ENCODE measurements at places on chromosomes 4 and X.
A peak's percentile ranks its signal among the peaks of the same experiment; 100 is the strongest.

GRCh38 chrX:25742334-25742733, 395.8 kb upstream of the MAGEB18 start:
- DNase-seq, result no peak

DNA sequence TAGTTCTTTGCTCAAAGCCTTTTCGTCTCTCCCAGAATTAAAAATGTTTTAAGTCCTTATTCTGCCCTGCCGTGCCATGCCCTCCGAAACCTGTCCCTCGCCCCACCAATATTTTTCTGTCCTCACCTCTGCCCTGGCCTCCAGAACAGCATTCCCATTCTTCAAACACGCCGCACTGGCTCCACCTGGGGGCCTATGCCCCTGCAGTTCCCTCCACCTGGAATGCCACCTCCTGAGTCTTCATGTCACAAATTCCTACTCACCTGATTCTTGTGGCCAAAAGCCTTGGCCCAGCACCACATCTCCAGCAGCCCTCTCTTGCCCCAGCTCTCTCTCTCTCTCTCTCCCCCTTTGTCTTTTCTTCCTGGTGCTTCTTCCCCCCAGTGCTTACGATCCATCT, 91.6 kb downstream of the APBB2 start:
- no peak for DNase-seq

GRCh38 chr4:144338148-144338547, 197.6 kb upstream of the GYPA start:
- no peak for DNase-seq

GRCh38 chr4:81405900-81406401, 65.8 kb downstream of the RASGEF1B start:
- DNase-seq, result peak; percentile 57

DNA sequence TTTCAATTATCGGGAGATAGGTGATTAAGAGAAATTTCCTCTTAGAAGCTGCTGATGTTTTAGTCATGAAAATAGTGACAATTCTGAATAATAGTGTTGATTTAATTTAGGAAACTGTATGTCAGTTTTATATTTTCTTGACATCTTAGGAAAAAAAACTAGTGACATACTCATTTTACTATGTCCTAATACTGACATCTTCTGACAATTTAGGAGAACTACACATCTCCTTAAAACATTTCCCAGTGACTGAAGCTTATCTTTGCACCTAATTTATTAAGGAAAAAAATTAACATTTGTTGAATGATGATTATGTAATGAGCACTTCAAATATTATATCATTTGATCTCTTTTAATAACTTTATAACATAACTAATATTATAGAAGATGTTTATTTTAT, 42.0 kb upstream of the RBMXL3 start:
- DNase-seq, result peak; percentile 1

- DNase-seq, result no peak
Measured at GRCh38 chr4:84708406-84709135, 125.6 kb downstream of the CDS1 start.

GRCh38 chr4:114860786-114861185, 252.6 kb downstream of the NDST4 start:
- DNase-seq, result no peak

DNA sequence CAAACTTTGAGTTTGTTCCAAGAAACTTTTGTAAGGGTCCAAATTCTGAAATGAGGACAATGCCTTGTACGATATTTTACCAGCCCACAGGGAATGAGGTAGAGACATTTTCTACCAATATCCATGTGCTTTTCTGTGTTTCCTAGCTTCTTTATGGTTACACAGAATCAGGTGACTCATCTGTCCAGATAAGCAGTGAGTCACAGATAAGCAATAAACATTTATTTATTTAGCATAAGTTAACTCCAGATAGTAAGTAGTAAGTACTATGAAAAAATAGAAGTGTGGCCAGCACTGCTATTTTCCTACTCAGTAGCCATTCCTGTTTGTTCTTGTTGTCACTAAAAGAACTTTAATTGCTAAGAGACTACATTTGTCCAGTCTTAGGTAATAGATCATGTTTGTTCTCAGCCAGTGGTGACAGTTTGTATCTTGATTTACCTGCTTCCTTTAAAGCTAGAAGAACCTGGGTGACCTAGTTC, 7.4 kb downstream of the AFF1 start:
- no peak for DNase-seq

DNA sequence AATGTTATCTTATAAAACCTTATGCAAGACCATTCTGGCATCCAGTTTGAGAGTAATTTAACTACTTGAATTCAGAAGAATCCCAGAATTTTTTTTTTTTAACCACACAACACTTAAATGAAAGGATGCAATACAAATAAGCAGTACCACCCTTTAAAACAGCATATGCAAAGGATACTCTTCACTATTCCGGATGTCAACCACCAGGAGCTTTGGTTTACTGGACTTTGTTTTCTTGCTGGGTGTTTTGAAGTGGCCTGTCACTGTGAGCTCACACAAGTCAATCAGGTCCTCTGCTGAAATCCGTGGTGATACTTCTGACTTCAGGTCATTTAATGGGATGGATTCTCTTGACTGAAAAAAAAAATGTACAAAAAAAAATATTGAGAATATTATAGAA, 200.0 kb downstream of the TBCK start:
- no peak for DNase-seq

GRCh38 chrX:3550160-3550751, 163.2 kb downstream of the PRKX start:
- DNase-seq, result peak; percentile 4

GRCh38 chrX:40007131-40007755, 90.5 kb downstream of the BCOR start:
- DNase-seq, result no peak

DNA sequence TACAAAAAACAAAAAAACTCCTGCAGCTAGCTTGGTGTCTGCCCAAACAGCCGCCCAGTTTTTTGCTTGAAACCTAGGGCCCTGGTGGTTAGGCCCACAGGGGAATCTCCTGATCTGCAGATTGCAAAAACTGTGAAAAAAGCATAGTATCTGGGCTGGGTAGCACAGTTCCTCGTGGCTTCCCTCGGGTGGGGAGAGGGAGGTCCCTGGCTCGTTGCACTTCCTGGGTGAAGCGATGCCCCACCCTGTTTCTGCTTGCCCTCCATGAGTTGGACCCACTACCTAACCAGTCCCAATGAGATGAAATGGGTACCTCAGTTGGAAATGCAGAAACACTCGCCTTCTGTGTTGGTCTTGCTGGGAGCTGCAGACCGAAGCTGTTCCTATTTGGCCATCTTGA, 18.6 kb upstream of the BRWD3 start:
- no peak for DNase-seq

DNA sequence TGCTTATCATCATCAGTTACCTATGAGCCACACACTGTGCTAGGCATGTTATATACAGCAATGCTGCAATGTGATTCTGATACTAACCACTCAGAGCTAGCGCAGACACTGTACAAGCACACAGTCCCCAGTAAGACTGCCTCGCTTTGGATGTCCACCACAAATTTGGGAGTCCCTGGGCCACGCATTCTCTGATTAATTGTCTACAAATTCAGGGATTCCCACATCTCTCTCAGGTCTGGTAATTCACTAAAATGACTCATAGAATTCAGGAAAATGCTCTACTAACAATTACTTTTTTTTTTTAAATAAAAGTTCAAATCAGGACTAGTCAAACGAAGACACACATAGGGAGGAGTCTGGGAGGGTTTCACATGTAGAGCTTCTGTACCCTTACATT, 652.1 kb upstream of the AADAT start:
- no peak for DNase-seq

DNA sequence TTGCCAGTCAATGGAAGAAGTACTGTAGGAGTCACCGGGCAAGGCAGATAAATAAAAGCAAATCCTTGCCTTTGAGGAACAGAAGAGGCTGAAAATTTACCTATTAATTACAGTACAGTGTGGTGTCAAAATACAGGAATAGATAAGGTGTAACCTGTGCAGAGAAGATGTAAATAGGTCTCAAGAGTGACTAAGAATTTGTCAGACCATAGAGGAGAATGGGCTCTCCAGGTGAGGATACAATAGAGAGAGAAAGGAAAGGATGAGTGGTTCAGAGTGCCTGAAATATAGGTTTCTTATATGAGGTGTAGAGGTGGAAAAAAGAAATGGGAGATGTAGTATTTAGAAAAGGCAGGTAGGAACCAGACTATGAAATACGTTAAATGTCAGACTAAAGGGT, 801 bp upstream of the ZC4H2 start:
- DNase-seq, result no peak

DNA sequence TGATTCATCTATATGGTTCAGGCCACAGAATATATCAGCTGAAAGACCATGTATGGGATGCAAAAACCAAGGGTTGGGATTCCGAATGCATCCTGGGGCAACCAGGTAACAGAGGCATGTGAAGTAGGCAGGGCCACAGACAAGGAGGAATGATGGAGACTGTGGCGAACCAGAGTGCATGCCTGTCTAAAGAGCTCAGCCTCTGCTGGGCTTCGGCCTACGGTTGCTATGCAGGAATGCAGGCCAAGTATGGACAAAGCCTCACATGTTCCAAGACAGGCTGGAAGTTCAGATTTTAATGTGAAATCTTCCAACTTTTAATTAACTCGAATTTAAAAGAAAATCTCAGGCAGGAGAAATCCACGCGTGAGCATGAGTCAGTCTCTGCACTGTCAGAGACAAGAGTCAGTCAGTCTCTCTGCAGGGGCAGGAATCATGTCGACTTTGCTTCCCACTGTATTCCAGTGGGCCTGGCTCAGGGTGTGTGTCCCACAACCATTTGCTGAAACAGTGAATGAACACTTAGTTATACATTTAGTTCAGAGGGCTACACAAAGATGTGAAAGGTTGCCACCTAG, 344.4 kb downstream of the UNC5C start:
- DNase-seq, result no peak

DNA sequence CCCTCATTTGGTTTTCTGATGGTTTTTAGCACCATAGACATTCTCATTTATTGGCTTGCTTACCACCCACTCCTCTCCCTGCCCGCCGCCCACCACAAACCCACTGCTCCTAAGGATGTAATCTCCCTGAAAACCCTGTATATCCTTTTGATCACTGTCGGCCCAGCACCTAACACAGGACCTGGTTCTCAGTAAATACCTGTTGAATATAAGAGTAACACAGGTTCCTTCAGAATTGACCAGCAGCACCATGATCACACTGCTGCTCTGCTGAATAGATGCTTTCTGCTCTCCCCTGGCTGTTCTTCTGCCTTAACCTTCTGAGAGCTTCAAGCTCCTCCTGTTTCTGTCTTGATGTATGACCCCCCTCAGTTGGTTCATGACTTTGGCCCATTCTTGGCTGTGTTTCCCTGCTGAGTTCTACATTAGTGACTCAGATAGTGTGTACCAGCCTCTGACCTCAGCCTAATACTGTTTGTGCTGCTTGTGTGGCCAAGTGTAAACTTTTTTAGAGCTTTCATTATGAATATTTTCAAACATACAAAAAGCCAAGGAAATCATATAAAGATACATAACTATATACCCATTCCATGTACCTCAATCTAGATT, 265.3 kb downstream of the FRMPD4 start:
- no peak for DNase-seq

DNA sequence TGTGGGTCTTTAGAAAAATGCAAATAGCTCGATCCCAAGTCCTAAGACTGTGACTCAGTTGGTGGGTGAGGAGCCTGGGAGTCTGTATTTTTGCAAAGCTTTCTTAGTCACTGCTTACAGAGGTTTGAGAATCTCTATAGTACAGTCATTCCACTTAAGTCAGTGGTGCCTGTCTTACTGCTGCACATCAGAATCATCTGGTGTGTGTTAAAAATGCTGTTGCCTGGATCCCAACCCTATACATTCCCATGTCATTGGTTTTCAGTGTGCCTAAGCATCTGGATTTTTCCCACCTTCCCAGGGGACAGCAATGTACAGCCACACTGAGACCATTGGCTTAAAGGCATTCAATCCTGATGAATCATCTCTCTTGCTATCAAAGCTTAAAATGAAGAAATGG, 21.0 kb upstream of the GEMIN8 start:
- no peak for DNase-seq

DNA sequence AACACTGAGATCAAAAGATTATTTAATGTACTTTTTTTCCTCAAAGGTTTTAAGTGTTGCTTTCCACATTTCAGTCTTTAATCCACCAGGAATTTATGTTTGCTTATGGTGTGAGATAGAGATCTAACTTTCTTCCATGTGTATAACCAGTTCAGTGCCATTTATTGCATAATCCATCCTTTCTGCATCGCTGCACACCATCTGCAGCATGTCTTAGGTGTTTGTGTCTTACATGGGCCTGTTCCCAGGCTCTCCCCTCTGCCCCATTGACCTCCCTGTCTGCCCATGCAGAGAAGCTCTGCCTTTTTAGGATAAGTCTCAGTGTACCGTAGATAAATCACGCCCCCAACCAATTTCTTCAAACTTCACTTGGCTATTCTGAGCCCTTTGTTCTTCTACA, 30.3 kb downstream of the NSDHL start:
- DNase-seq, result no peak

DNA sequence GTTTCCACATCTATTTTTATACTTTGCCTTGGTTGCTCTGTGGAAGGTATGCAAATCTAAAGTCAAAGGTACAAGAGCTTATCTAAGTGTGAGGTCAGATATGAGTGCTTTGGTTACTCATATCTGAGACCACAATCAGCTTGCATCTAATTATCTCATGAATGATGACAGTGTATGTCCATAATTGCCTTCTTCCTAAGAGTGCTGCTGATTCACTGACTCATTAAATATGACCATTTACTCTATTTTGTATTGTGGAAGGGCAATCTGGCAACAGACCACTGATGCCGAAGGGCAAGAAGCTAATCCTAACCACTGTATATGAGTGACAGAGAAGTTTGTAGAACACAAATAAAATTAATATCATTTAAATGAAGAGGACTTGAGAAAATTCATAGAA, 1190.2 kb upstream of the AGA start:
- no peak for DNase-seq

- no peak for DNase-seq
Measured at GRCh38 chr4:38310446-38311043, 350.3 kb downstream of the PTTG2 start.

- DNase-seq, result no peak
Measured at GRCh38 chr4:159016593-159017024, 86.3 kb upstream of the RAPGEF2 start.

GRCh38 chrX:47623540-47624027, 3.9 kb upstream of the SYN1 start:
- DNase-seq, result peak; percentile 84

DNA sequence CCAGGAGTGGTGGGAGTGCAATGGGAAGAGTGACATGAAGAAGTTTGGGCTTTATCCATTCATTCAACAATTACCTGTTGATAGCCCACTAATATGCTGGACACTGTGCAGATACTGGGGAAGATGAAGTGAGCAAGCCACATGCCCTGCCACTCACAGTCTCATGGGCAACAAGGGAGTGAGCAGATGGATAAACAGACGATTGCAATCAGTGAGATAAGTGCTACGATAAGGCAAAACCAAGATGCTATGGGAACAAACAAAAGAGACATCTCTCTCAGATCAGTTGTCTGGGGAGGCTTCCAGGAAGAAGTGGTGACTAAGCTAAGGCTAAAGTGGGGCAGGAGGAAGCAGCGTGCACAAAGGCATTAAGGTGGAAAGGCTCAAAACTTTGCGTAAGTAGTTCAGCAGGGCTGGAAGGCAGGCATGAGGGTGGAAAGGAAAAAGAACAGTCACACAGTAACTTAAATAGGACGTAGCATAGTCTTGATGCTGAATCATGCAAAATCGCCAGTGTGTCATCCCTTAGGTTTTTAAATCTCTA, 31.7 kb downstream of the GAB3 start:
- DNase-seq, result no peak

- DNase-seq, result no peak
Measured at GRCh38 chrX:40158036-40158706, 60.4 kb upstream of the BCOR start.

GRCh38 chrX:77938083-77938680, 27.7 kb downstream of the ATP7A start:
- no peak for DNase-seq

- DNase-seq, result no peak
Measured at GRCh38 chr4:86657910-86658309, 63.8 kb downstream of the PTPN13 start.
